ENCODE measurements at places on chromosomes 2 and 18. TPM values are rescaled to one million over a fixed set of nuclear protein-coding genes. Genes with fewer than 3 reads are reported as not detected.

DNA sequence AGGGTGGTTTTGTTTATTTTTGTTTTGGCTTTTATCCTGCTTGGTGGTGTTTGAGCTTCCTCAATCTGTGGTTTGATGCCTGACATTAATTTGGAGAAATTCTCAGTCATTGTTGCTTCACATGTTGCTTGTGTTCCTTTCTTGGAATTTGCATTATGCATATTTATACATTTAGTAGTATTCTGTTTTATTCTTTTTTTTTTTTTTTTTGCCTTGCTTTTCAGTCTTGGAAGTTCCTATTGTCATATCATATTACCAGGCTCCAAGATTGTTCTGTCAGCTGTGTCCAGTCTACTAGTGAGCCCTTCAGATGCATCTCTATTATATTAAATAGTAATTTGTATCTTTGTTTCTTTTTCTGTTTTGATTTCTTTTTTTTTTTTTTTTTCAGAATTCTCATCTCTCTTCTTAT lies 77.0 kb downstream of the EPC2 start:
- H3K27me3 ChIP-seq, result no peaks in the 10 kb centered on the region
- H3K4me1 ChIP-seq, result peaks cover 26% of the 10 kb centered on the region
- H3K4me3 ChIP-seq, result no peak overlapping the region

DNA sequence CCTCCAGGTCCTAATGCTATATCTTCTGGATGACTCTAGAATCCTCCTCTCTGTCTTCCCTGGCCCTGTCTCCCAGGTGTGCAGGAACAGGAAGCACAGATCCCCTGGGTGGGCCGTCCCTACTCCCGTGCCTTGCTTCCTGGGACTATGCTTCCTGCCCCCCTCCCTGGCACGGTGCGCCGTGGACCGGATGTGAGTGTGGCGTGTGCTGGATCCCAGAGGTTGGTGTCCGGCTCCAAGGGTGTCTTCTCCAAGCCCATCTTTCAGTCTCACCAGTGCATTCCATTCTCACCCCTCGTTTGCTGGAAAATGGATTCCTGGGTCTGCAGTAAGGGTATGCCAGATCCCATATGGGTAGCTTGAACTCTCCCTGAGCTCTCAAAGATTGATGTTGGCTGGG lies 144.4 kb upstream of the TWIST2 start:
- H3K27ac ChIP-seq, result no peak overlapping the region
- H3K4me3 ChIP-seq, result no peak overlapping the region
- no peaks in the 10 kb centered on the region for H3K36me3 ChIP-seq
- DNase-seq, result no peak

DNA sequence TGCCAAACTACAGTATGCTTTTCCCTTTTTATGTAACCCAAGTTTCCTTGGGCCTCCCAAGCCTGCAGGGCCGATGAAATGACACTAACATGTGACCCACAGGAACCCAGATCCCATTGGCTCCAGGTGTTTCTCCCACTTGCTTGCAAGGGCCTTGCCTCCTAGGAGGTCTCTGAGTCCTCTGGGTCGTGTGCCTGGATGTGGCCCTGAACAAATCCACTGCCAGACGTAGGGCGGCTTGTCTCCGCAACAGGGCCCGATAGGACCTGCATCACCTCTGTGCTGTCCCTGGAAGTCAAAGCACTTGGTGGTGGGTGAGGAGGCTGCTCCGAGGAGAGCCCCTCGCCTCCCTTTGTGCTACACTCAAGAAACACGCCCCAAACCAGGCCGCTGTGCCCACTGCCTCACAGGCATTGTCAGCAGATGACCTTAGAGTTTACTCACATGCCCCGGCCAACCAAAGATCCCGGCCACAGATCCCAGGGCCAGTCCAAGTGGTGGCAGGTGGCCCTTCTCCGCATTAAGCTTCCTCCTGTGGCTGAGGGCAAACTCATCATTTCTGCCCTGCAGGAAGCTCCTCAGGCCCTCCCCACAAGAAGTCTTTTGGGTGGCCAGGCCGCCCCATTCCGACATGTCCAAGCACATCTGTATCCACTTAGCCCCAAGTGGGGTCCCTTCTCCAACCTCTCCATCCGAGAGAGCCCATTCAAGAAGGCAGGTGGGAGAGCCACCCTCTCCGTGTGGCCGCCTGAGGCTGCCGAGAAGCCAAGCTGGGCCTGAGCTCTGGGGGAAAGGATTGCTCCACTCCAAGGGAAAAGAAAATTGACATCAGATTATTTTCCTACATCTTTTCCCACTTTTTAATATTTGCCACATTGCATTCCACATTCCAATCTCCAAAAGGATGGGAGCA lies 76.7 kb downstream of the GFPT1 start:
- no peaks in the 10 kb centered on the region for H3K36me3 ChIP-seq
- H3K27me3 ChIP-seq, result peaks cover 9% of the 10 kb centered on the region
- no peaks in the 10 kb centered on the region for H3K4me1 ChIP-seq
- DNase-seq, result no peak
- H3K4me3 ChIP-seq, result no peak overlapping the region
- no peak overlapping the region for H3K27ac ChIP-seq

GRCh38 chr2:196334710-196335109 lies 163.3 kb upstream of the STK17B start:
- no peak for DNase-seq
- no peaks in the 10 kb centered on the region for H3K27me3 ChIP-seq
- H3K27ac ChIP-seq, result no peak overlapping the region
- H3K4me1 ChIP-seq, result no peaks in the 10 kb centered on the region
- no peak overlapping the region for H3K4me3 ChIP-seq

NOSTRIN gene
- not detected for total RNA-seq

- no peaks in the 10 kb centered on the region for H3K27me3 ChIP-seq
- H3K27ac ChIP-seq, result no peak overlapping the region
- H3K36me3 ChIP-seq, result no peaks in the 10 kb centered on the region
- DNase-seq, result no peak
- H3K4me3 ChIP-seq, result no peak overlapping the region
Measured at GRCh38 chr2:64823794-64824193, 165.4 kb upstream of the SLC1A4 start.

SULT1C4 gene
- not detected for total RNA-seq

ALK gene
- total RNA-seq, result not detected

GRCh38 chr2:150167711-150168110 lies 319.8 kb downstream of the RND3 start:
- H3K27me3 ChIP-seq, result no peaks in the 10 kb centered on the region
- no peak for DNase-seq
- no peak overlapping the region for H3K27ac ChIP-seq
- H3K4me3 ChIP-seq, result no peak overlapping the region

TCF7L1 gene
- total RNA-seq, result not detected

ASPRV1 gene
- total RNA-seq, result 0.77 TPM

GRCh38 chr18:39647627-39648534 lies 2082.3 kb upstream of the CELF4 start:
- no peaks in the 10 kb centered on the region for H3K27me3 ChIP-seq
- H3K4me3 ChIP-seq, result no peak overlapping the region
- DNase-seq, result no peak
- no peaks in the 10 kb centered on the region for H3K36me3 ChIP-seq
- no peaks in the 10 kb centered on the region for H3K4me1 ChIP-seq

GRCh38 chr2:168466190-168466737 lies 10.2 kb downstream of the CERS6 start:
- no peaks in the 10 kb centered on the region for H3K36me3 ChIP-seq
- H3K27ac ChIP-seq, result no peak overlapping the region
- peaks cover 39% of the 10 kb centered on the region for H3K4me1 ChIP-seq

DNA sequence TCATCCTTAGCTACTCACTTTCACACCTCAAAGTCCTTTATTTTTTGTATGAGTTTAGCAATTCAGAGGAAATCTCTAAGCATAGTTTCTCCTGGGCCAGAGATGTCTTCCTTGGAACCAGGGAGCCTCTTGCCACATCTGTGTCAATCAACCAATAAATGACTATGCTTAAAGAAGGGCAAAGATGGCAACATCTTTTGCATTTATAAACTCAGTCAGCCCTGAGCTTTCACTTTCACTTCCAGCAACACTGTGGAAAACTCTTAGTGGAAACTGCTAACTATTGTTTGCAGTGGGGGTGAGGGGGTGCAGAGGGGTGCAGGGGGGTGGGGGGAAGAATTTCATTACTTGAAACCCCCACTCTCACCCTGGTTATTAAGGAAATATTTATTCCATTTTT lies 3.4 kb downstream of the ACVR1C start:
- no peaks in the 10 kb centered on the region for H3K27me3 ChIP-seq
- DNase-seq, result no peak
- H3K4me3 ChIP-seq, result peak overlapping the region; percentile 41
- H3K36me3 ChIP-seq, result no peaks in the 10 kb centered on the region

DNA sequence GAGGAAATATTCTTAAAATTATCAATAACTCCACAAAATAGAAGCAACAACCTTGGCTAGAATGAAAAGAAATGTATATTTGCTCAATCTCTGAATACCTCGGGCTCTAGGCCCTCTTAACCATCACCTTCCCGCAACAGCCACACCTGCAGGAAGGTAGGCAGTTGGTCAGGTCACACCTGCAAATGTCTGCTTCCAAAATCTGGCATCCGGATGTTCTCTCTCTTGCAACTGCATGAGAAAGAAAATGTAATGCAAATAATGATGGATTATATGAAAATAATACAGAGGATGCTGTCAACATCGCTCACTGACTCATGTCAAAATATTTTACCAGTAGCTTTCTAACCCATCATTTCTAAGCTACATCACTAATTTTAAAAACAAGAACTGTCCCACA lies 148.3 kb downstream of the SATB2 start:
- no peak overlapping the region for H3K27ac ChIP-seq
- no peaks in the 10 kb centered on the region for H3K27me3 ChIP-seq
- no peak for DNase-seq

- peaks cover 36% of the 10 kb centered on the region for H3K4me1 ChIP-seq
- H3K4me3 ChIP-seq, result no peak overlapping the region
Measured at GRCh38 chr18:79503406-79503805, 107.7 kb downstream of the NFATC1 start.

GLB1L gene
- total RNA-seq, result 2.6 TPM
